NCI-H1105 (cell line): ENCODE measurements at places on chromosomes 5 and 9.

GRCh38 chr5:151449297-151449696 lies 1.9 kb downstream of the SLC36A1 start:
- DNase-seq = no peak

GRCh38 chr9:81266086-81266485 lies 423.3 kb downstream of the TLE1 start:
- DNase-seq = no peak

GRCh38 chr5:133707629-133708028 lies 95.3 kb upstream of the FSTL4 start:
- no peak for DNase-seq

DNA sequence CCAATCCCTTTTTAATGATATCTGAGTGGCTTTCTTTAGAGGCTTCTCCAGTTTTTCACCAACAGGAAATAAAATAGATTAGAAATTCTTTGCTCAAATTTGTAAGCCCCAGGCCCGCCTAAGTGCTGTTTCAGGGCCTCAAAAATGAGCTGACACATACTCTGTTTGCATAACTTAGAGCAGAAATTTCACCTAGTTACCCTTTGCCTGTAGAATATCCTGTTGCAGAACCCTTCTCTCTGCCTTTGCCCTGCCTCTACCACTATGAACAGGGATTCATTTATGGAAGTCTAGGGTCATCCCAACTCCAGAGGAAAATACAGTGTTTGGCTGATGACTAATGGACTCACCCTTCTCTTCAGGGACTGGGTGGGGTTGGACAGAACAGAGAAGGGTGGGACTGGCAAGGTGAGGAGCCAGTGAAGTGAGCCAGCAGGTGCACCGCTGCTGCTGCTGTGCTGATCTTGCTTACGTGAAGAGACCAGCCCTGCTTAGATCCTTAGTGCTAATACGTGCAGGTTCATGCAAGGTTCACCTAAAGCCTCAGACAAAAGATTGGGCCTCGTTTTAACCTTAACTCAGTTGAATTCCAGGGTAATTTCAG lies 22.8 kb downstream of the OSTF1 start:
- DNase-seq = no peak

GRCh38 chr5:1508659-1509290 lies 15.0 kb downstream of the LPCAT1 start:
- no peak for DNase-seq

- DNase-seq = no peak
Observed at GRCh38 chr5:137731176-137731575, 4.7 kb downstream of the KLHL3 start.

DNA sequence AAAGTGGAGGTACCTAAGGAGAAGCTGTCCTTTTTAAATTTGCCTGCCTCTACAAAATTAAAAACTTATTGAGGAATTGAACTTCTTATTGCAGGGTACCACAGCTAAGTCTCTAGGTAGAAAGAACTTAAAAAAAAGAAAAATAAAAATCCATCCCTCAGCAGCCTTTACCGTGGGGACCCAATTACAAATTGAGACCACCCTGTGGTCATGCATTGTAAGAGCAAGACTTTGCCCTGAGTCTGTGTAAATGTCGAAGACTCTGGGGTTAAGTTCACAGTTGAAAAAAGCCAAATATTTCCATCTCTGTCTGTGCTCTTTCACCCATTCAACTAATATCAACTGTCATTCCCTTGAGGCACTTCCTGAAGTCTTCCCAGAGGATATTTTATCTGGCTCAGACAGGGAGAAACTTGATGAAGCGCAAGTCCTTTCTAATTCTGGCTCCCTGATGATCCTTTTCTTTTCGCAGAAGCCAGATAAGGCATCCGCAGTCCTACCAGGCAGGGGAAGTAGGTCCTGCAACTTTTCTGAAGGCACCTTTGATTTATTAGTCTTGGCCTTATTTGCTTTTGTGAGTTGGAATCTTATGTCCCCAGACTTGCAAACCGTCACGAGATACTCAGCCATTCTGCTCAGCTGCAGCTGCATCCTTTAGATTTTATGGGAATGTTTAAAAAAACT lies 323.8 kb upstream of the WWC1 start:
- no peak for DNase-seq

- no peak for DNase-seq
Observed at GRCh38 chr9:34279411-34279810, 49.7 kb downstream of the KIF24 start.

DNA sequence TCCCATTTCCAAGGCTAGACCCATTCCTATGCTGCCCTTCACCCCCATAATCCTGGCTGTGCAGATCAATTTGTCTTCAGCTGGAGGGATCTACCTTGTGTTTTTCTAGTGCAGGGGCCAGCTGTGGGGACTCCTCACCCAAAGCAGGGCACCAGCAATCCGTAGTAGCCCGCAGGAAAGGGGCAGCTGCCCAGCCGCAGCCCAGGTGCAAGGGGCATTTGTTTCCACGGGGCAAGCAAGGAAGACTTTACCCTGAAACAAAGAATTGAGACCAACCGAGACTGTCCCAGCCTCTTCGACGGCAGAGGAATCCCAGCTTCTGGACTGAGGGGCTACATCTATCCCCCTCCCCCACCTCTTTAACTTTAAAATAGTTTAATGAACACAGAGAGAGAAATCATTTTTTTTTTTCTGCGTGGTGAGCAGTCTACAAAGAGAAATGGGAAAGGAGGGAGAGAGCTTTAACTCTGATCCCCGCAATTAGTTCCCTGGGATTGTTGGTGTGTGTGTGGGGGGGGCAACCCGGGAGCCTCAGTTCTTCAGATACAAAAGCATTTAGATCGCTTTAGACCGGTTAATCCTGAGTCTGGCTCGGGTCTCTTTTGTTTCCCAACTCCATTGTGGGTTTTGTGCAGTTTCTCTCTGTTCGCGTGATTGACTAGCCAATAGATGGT lies 10.6 kb upstream of the LHX2 start:
- no peak for DNase-seq

DNA sequence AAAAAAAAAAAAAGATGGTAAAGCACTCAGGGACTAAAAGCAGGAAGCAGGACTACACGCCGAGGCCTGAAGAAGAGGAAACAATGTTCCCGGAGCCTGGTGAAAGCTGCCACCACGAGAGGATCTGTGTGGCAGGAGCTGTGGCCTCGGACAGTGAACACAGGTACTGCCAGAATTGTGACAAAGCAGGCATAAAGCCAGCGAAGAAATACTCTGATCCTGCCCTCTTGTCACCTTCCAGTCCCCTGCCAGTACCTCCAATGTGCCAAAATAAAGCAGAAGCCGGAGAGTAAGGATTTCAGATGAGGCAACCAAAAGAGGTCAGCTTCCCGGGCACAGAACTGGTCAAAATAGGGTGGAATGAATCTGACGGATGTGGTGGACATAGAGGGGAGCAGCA lies 211.5 kb upstream of the TARS1 start:
- no peak for DNase-seq

DNA sequence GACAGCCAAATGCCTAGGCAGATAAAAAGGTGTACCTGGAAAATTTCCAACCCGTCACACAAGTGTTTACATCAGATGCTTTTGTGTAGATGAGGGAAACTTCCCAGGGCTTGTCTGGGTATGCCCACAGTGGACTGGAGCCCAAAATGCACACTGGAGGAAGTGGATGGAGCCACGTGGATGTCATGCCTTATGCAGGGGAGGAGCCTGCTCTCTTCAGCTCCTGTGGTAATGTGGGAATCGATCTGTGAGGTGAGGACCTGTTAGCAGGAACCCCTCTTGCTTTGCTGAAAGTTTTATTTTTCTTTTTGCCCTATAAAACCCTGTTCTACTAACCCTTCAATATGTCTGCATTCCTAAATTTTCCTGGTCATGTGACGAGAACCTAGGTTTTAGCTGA lies 439.2 kb upstream of the CDH9 start:
- no peak for DNase-seq
